ENCODE measurements at places on chromosomes 6 and 20.

DNA sequence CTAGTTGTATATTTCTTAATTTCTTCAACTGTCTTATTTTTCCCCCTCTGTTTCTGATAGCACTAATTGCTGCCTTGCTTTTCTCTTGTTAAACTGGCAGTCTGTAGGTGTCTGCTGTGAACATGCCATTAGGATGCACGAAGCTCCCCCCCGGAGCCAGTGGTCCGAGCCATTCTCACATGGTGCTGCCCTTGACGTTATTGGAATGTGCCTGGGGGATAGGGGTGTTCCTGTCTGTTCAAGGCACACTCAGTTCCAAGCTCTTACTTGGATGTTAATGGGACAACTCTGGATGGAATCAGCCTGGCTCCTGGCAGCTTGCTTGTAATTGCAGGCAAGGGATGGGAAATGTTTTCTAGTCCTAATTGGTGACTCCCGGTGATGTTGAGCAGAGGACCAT is 68.4 kb downstream of the RREB1 start:
- no peak for DNase-seq

GRCh38 chr20:1830240-1830639 is 65.0 kb upstream of the SIRPA start:
- DNase-seq: peak; percentile 71

DNA sequence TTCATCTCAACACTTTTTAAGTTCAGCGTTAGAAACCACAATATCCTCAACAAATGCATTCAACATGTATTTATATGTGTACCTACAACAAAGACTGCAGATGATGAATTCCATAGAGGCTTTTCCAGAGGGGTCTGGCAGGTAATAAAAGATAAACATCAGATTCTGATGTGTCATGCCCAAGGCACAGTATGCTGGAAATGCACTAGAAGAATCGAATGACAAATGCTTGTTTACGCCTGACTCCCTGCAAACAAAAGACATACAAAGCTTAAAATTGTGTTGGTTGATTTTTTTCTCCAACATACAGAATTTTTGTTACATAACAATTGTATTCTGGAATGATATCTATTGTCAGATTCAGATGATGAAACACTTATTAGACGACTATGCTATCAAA is at the start of gene LGSN:
Gene LGSN (minus strand): TSS at position 45 of the 400 bp plus-strand sequence. CDS start 40 bp downstream, at position 5.
- DNase-seq: no peak

DNA sequence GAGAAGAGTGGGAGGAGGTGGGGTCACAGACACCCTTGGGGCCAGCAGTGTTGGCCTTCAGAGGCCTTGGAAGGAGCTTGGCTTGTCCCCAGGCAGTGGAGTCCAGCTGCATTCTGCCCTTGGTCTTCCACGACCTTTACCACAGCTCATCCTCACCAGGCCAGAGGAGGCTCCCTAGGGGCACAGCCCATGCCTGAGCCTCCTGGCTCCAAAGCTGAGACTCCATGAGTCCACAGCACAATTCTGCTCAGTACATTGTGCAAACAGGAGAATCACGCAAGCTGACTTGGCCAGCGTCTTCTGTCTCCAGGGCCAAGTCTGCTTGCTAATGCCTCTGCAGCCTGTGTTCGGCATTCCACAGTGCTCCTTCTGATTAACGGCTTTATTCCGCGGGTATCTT is 337.2 kb downstream of the SMOC2 start:
- DNase-seq: no peak

DNA sequence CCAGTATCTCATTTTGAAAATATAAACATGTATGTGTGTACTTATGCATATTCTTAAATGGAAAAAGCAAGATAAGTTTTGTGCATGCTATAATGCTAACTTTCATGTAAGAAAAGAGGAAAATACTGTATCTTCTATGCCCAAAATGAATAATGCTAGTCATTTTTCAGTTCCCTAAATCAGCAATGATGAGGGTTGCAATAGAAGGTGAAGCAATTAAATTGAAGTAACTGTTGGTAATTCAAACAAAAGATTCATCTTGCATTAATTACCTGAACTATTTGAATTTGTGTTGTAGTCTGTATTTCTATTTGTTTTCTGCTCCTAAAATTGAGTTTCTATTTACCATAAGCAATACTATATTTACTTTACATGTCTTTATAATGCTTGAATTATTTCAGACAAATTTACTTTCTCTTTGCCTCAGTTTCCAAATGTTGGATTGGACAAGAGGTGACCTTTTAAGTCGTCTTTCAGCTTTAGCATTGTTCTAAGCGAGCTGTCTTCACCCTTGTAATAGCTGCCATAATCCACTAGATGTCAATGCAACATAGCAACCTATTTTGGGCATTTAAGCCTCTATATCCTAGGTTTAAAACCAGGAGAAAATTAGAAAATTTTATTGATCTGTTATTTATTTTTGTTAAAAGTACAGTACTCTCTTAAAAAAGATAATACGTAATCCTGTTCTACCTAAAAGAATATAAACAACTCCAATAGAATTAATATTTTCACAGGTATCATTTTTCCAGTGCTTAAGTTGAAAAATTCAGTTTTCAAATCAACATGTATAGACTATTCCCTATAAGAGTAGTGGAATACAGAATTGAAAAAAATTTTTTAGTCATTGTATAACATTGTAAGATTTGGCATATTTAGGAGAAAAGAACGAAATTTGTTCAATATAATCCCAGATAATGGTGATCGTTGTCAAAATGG is 52.3 kb upstream of the IFNGR1 start:
- DNase-seq: peak; percentile 69

DNA sequence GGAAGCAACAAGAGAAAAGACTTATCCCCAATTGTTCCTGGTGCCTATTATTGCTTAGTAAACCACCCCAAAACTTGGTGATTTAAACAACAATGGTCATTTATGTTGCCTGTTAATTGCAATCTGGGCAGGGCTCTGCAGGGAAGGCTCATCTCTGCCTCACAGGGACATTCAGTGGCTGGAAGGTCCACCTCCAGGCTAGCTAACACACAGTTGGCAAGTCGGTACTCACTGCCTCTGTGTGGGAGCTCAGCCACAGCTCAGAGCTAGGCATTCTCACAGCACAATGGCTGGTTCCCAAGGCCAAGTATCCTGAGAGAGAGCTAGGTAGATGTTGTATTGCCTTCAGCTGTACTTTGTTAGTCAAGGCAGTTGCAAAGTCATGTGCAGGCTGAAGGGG is 18.5 kb upstream of the GMDS start:
- DNase-seq: no peak
